ENCODE measurements at places on chromosomes 7 and 10. TPM values are rescaled to one million over a fixed set of nuclear protein-coding genes. Genes with fewer than 3 reads are reported as not detected.

The PNLIPRP1 gene
- not detected for total RNA-seq

The MRLN gene
- not detected for total RNA-seq

DNA sequence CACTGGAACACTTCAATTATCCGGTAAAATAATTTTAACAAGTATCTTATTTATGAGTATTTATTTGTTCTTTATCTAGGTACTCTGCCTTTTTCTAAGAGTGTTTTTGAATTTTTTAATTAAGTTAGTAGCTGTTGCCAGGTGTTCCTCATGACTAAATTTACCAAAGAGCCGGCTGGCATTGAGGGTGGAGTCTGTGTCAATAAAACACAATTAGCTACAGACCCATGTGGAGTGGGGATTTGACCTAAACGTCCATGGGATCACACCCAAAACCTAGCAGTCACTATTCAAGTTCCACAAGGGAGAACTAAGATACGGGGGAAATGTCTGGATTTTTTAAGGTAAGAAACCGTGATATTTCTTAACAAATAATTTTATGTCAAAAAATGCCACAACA, 9.8 kb downstream of the SLC16A12 start:
- no peak for DNase-seq
- no peaks in the 10 kb centered on the region for H3K27me3 ChIP-seq
- H3K36me3 ChIP-seq: no peaks in the 10 kb centered on the region
- H3K27ac ChIP-seq: no peak overlapping the region
- no peak overlapping the region for H3K4me3 ChIP-seq
- no peaks in the 10 kb centered on the region for H3K4me1 ChIP-seq

GRCh38 chr7:114930829-114931655, 9.1 kb downstream of the MDFIC start:
- H3K27ac ChIP-seq: peak overlapping the region; percentile 69
- no peak overlapping the region for H3K4me3 ChIP-seq
- H3K36me3 ChIP-seq: no peaks in the 10 kb centered on the region
- no peaks in the 10 kb centered on the region for H3K27me3 ChIP-seq
- H3K4me1 ChIP-seq: peaks cover 13% of the 10 kb centered on the region

GRCh38 chr10:110175406-110175805, 32.0 kb upstream of the MXI1 start:
- H3K4me3 ChIP-seq: no peak overlapping the region
- peaks cover 25% of the 10 kb centered on the region for H3K27me3 ChIP-seq
- no peaks in the 10 kb centered on the region for H3K4me1 ChIP-seq
- H3K27ac ChIP-seq: no peak overlapping the region

DNA sequence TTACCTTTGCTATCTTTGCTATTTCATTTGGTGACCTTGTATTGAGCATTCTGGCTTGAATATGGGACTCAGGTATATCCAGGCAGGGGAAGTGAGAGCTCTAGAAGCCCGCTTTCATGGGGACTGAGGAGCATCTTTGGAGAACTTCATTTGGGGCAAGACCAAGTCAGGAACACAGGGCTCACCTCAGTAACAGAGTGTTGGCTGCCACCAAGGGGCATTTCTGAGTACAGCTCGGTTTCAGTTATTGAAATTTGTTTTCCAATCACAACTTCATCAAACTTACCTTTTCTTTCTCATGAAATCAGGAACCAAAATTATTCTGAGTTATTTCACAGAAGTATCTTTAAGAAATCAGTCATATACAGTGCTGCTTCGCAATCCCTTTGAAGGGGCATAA, 337.2 kb downstream of the C7orf25 start:
- no peak overlapping the region for H3K4me3 ChIP-seq
- H3K27me3 ChIP-seq: no peaks in the 10 kb centered on the region
- no peak overlapping the region for H3K27ac ChIP-seq

DNA sequence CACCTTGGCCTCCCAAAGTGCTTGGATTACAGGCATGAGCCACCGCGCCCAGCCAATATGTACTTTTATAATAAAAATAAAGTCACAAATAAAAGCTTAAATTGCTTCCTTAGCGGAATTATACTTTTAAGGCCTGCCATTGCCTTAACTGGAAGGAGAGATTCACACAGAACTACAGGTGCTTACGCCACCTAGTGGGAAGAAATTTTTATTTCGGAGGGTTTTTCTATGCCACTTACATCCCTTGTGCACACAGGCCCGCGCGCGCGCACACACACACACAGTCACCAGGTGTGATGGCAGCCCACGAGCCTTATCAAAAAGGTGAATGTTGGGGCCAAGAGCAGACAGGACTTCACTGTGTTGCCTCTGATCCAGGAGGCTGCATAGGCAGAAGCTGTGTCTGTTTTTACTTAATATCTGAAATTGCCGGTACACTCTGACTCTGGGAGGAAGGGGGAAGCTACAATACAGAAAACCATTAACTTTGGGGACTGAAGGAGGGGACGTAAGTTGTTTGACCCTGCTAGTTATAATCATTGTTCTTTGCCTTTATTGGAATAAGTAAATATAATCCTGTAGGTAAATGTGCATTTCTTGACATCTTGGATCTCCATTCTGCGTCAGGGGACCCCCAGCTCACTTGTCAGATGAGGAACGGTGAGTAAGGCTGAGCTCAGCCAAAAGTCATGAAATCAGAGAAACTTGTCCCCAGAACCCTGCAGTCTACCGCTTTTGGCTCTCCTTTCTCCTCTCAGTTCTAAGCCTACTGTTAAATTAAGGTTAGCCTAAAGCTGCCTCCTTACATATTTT, 87.1 kb downstream of the SLC16A9 start:
- DNase-seq: no peak
- no peaks in the 10 kb centered on the region for H3K36me3 ChIP-seq
- H3K4me1 ChIP-seq: no peaks in the 10 kb centered on the region
- no peaks in the 10 kb centered on the region for H3K27me3 ChIP-seq

DNA sequence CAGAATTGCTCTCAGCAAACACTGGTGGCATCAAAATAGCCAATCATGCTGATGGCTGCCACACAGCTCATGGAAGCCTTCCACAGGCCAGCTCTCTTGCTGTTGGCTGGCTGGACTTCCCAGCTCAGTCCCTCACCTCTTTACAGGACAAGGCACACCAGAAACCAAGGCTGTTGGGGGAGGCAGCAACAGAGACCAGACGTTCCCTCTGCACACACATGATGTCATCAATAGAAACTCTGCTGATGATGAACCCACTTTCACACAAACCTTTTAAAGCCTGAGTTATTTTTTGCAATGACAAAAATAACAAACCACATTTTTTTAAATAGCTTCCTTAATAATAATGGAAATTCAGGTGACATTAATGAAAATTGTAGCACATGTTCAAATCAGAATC, 300.9 kb upstream of the C7orf33 start:
- no peak for DNase-seq
- H3K27me3 ChIP-seq: no peaks in the 10 kb centered on the region

All from natural killer cell (primary cell).